ENCODE measurements at places on chromosomes 16 and 17.

DNA sequence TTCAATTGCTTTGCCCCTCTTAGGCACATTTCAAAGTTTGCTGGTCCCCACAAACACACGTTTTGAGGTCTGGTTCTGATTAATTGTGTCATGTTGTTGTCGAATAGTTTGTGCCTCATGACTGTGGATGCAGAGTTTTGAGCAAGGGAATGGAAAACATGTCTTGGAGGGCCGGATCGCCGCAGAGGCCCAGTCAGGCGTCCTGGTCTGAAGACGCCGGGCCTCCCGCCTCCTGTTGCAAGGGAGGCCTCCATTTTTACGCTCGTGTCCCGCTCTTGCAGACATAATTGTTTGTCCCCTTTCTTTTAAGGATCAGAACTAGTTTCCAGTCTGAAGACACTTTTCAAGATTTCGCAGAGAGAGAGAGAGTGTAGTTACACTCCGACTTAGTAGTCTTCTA is 3.2 kb downstream of the NTN1 start:
- no peak for DNase-seq

GRCh38 chr17:49676276-49676868 is 1.5 kb downstream of the SPOP start:
- DNase-seq = peak; percentile 95

GRCh38 chr17:79595471-79595870 is 15.4 kb downstream of the RBFOX3 start:
- DNase-seq = no peak

GRCh38 chr17:67422897-67423296 is 45.8 kb downstream of the PITPNC1 start:
- no peak for DNase-seq

GRCh38 chr17:75146592-75146991 is 7.7 kb downstream of the JPT1 start:
- peak; percentile 70 for DNase-seq

DNA sequence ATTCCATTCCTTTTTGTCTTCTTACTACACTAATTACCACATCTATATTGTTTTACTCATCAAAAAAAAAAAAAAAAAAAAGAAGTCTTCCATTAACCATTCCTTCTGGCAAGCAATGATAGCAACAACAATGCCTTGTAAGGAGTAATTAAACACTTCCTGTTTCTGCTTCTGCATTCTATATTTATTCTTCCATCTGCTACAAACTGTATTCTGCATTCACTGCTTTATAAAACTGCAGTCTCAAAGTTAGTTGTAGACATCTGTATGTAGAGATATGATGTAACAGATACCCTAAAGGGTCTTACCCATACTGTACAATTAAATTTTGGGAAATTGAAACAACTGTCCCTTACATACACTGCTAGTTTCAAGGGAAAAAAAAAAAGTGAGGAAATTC is 28.7 kb upstream of the ABCA6 start:
- DNase-seq = no peak

- peak; percentile 90 for DNase-seq
Observed at GRCh38 chr17:8226536-8227237, 16.3 kb upstream of the AURKB start.

GRCh38 chr17:30309591-30309990 is 17.8 kb upstream of the BLMH start:
- DNase-seq = no peak

DNA sequence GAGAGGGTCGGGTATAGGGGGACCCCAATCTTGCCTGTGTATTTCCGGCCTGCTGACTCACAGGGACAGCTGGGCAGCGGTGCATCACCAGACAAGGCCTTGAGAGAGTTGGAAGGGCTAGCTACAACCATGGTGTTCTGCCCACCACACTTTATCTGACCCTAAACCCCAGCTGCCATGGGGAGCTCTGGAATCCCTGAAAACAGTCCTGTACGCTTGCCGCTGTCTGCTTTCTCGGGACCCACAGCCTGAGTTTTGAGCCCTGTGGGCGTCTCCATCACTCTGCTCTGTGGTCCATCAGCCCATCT is 100.4 kb upstream of the GSE1 start:
- no peak for DNase-seq

- DNase-seq = peak; percentile 67
Observed at GRCh38 chr17:75105126-75106080, 4.4 kb upstream of the ARMC7 start.

DNA sequence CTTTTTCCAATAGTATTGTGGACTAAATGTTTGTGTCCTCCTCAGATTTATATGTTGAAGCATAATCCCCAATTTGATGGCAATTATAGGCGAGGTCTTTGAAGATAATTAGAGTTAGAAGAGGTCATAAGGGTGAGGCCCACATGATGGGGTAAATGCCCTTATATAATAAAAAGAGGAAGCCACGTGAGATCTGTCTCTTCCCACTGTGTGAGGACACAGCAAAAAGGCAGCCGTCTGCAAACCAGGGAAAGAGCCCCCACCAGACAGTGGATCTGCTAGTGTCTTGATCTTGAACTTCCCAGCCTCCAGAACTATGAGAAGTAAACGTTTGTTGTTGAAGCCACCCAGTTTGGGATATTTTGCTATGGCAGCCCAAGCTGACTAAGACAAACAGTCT is 76.0 kb downstream of the LYRM1 start:
- peak; percentile 55 for DNase-seq

DNA sequence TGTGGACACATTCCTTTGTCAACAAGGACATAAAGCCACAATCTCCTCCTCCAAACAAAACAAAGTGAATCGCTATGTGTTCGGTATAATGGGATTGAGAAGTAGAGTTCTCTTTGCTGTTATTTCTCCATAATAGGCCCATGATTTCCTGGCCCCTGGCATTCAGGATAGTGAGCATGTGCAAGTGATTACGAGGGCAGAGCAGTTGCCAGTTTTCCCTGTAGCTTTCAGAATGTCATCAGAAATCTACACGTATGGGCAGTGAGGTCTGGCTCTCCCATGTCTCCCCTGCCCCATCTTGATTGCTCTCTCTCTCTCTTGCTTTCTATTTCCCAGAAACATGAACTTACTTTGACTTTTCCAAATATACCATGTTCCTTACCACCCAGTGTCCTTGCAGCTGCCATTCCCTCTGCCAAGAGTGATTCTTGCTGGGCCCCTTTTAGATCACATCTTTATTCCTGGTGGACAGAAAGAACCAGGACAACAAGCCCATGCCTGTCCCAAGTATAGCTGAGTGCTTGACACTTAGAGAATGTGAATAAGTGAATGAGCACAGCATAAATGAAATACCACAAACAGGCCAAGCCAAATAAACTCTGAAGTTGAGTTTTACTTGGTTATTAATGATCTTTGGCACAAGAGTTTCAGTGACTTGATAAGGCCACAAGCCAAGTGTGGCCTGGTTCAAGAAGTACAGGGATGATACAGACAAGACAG is 273.1 kb downstream of the CDH13 start:
- no peak for DNase-seq

DNA sequence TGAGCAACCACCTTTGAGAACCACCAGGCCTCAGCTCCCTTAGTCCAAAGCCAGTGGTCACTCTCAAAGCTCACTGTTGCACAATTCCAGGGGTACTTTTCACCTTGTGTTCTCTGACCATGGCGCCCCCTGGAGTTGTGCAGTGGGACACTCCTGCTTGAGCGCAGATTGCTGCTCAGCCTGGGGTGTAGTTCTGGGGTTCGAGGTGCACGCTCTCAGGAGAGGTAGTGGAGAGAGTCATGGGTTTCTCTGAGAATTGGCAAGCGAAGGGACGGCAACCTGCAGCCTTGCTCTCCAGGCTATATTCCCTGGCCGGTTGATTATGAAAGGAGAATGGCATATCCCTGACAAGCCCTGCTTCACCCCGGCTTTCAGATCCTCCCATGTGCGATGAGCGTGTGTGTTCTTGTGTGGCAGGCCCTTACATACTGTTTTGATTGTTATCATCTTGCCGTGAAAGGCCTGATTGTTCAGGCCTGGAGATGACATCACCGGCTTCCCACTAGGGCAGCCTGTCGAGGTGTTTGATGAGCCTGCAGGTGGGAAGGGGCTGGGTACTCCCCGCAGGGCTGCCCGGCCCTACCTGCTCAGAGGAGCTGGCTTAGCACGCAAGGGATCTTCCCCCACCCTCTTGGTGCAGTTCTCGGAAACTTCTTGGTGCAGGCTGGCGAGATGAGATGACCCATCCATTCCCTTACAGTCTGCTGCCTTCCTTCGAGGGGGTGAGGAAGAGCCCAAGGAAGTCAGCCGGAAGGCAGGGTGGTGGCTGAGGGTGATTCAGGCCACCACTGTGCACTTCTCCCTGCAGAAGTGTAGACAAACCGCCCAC is 431.2 kb downstream of the SLC39A11 start:
- no peak for DNase-seq

DNA sequence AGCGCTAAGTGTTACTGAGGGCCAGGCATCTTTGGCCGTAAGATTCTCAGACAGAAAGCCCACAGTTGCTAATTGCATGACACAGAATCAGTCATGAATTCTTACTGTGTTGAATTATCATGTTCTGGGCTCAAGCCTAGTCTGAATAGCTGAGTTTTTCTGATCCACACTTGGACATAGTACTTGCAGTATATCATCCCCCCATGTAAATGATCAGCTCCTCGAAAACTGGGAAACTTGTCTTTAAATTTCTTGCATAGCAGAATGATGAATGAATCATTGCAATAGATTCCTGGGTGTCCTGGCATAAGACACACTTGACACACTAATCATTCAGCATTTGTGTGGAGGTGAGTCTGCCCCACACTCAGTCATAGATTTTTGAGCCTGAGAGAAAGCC is 2.2 kb downstream of the MLYCD start:
- no peak for DNase-seq

GRCh38 chr17:80947200-80947940 is 44.3 kb upstream of the CHMP6 start:
- DNase-seq = no peak

DNA sequence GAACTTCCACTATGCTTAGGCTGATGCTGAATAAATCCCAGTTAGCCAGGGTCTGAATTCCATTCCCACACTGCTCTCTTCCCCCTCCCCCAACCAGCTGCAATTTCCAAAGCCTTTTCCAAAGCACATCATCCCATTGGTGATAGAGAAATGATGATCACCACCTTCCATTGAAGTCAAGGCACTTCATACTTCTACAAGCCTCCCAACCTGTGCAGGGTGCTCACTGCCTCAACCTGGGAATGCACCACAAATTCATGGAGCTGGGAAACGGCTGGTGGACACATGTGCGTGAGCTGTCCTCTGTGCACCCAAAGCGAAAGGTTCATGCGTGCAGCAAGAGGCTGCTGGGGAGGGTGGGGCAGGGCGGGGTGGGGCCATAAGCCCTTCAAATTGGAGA is 302.7 kb upstream of the IRX3 start:
- no peak for DNase-seq

GRCh38 chr17:66172144-66172543 is 19.8 kb downstream of the CEP112 start:
- DNase-seq = no peak

GRCh38 chr17:67018471-67019434 is 25.6 kb upstream of the CACNG1 start:
- no peak for DNase-seq

DNA sequence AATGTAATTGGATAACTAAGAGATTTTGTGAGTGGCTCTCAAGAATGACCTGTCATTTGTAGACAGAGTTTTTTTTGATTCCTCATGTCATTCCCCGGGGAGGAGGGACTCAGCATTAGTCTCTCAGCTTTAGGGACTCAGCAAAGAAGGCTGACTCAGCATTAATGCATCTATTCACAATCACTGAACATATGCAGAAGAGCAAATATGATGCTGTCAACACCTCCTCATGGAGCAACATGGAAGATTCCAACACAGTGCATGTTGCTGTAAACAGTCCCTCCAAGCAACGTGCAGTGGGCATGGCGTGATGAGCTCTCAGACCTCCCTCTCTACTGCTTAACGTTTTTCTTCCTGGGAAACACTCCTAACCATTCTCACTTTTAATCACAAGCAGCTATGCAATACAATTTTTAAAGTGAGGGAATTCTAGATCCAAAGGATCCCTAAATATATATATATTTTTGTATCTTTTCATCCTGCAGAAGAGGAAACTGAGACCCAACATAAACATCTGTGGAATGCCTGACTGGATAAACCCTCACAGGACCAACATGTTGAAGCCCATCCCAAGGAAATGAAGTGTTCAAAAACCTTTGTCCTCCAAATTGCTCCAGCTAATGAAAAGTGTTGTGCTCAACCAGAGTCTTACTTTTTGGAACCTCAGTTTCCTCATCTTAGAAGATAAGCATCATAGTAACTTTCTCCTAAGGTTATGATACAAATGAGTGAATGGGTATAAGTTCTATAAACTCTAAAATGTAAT is 38.9 kb downstream of the TMEM100 start:
- DNase-seq = no peak

GRCh38 chr17:6124856-6125255 is 54.7 kb downstream of the WSCD1 start:
- no peak for DNase-seq

DNA sequence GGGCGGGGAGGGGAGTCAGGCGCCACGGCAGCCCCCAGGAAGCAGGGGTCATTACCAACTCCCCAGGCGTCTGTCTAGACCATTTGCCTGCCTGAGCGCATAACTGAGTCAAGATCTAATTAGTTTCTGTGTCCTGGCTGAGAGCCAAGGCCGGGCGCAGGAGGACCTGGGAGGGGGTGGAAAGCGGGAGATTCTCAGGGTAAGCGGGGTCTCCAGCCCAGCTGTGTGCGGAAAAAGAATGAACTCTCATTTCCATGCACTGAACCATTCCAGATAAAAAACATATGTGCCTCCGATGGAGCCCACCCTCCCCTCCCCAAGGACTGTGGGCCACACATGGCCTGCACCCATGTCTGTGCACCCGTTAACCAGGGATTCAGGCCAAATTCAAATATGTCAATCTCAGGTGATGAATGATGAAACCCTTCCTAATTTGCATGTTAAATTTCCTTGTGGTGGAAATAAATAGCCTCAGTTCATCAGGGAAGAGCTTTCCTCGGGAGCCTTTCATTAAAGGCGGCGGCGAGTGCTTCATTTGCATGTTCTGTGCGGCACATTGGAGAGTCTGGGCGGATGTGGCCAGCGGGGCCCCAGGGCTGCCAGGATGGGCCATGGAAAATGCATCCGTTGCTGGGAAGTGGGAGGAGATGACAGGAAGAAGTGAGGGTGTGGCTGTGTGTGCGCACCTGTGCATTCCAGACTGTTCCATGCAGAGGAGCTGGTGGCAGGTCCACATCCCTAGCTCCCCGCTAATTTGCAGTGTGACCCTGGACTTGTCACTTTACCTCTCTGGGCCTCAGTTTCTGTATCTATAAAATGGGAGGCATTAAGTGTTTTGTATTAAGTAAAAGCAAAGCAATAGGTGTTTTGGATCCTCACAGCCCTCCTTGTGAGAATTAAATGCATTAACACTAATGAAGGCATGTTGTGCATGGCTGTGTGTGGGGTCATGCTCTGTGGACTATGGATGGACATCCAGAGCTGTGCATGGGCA is 151.1 kb downstream of the SDK2 start:
- DNase-seq = no peak

- DNase-seq = no peak
Observed at GRCh38 chr16:65392806-65393565, 271.1 kb upstream of the CDH11 start.

GRCh38 chr17:16352303-16352666 is 984 bp downstream of the CENPV start:
- peak; percentile 10 for DNase-seq

GRCh38 chr16:14398014-14398717 is 231.9 kb downstream of the PARN start:
- no peak for DNase-seq

GRCh38 chr16:21224800-21225199 is 8.7 kb upstream of the ANKS4B start:
- no peak for DNase-seq
